ENCODE measurements at places on chromosomes 12 and 14.

- DNase-seq: no peak
Measured at GRCh38 chr12:81128930-81129554, 51.2 kb downstream of the ACSS3 start.

GRCh38 chr14:77275601-77276017, 4.6 kb upstream of the NGB start:
- no peak for DNase-seq

DNA sequence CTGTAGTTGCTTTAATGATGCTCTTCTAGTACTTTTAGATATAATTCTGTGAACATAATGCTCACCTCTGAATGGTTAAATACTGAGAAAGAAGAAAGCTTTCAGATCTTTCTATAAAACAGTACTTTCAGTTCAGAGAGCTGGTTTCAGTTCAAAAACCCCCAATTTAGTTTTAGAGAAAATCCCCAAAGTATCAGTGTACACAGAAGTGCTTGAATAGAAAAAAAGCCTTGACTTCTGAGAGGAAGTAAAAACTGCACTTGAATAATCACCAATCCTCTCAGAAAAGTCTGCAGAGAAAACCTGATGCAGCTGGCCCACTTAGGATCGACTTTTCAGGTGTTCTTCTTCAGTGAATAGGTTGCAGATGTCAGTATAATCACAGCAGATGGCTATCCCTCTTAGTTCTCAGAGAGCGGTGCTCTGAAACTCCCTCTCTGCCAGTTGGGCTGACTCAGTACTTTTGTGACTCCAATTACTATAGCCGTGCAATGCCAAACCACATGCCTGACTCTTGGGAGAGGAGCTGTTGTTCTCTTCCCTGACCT, 616.3 kb downstream of the LRFN5 start:
- DNase-seq: no peak

DNA sequence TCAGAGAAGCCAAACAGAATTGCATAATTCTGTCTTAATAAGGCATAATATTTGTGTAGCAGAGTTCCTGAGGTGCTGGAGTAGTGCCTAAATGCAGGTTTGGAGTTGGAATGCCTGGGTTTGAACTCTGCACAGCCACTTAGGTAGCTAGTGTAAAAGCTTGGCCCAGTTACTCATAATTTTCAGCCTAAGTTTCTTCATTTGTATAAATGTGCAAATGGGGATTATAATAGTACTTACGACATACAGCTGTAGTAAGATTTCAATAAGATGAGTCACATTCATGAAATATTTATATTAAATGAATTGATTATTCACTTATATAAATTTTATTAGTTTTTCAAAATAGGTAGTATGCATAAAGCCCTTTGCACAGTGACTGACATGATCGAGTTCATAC, 175.8 kb downstream of the DERA start:
- DNase-seq: no peak

GRCh38 chr12:127043731-127044130, 1223.2 kb upstream of the TMEM132C start:
- DNase-seq: no peak

- no peak for DNase-seq
Measured at GRCh38 chr14:104996483-104996882, 10.9 kb downstream of the CLBA1 start.

GRCh38 chr12:1844223-1844622, 23.9 kb downstream of the LRTM2 start:
- no peak for DNase-seq

DNA sequence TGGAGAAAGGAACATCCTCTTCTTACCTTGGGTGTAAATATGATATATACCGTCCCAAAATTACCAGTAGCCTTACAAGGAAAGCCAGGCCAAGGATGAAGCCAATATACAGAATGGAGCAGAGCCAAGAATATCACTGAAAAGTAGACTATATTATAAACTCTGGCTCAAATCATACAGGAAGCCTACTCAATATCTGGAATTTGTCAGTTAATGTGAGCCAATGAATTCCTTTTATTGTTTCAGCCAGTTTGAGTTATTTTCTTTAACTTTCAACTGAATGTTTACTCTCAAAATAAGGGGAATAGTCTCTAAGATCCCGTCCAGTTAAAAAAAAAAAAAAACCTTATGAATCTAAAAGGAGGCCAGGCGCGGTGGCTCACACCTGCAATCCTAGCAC, 9.8 kb upstream of the DENND5B start:
- no peak for DNase-seq

DNA sequence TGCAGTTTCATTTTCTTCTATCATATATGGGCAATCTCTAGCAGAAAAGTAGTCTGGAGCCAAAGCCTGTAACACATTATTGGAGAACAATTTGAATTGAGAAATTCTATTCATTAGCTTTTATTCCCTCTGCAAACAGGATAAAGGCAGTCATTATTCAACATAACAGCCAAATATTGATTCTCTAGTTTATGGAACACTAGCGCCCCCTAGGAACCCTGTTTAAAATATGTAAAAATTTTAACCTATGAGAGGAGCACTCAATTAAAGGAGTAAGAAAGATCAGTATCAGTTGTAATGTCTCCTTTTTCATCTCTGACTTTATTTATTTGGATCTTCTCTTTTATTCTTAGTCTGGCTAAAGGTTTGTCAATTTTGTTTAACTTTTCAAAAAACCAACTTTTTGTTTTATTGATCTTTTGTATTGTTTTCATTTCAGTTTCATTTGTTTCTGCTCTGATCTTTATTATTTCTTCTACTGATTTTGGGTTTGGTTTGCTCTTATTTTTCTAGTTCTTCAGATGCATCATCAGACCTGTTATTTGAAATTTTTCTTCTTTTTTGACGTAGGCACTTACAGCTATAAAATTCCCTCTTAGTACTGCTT, 4.8 kb upstream of the LMNTD1 start:
- no peak for DNase-seq

GRCh38 chr12:24222968-24223367, 273.5 kb upstream of the SOX5 start:
- DNase-seq: no peak

DNA sequence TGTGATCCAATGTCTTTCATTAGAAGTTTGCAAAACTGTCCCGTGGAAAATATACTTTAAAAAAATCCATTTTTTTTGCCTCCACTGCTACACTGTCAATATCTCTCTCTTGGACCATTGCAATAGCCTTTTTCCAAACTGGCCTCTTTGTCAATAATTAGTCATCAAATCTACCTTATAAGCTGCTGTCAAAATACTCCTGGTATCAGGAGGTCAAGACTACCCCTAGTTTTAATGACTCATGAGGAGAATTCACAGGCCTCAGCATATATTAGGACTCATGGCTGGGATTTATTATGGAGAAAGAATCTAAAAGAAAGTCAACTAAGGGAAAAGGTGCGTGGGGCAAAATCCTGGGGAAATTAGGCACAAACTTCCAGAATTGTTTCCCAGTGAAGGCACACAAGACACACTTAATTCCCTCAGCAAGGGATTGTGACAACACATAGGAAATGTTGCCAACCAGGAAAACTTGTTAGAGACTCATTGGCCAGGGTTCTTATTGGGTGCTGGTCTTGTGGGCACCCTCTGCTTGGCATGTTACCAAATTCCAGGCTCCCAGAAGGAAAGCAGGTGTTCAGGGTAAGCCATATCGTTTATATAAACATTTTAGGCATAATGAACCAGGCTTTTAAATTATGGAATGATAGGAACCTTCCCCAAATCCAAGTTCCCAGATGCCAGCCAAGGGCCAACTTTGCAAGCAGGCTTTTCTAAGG, 56.1 kb downstream of the TMEM117 start:
- DNase-seq: no peak

DNA sequence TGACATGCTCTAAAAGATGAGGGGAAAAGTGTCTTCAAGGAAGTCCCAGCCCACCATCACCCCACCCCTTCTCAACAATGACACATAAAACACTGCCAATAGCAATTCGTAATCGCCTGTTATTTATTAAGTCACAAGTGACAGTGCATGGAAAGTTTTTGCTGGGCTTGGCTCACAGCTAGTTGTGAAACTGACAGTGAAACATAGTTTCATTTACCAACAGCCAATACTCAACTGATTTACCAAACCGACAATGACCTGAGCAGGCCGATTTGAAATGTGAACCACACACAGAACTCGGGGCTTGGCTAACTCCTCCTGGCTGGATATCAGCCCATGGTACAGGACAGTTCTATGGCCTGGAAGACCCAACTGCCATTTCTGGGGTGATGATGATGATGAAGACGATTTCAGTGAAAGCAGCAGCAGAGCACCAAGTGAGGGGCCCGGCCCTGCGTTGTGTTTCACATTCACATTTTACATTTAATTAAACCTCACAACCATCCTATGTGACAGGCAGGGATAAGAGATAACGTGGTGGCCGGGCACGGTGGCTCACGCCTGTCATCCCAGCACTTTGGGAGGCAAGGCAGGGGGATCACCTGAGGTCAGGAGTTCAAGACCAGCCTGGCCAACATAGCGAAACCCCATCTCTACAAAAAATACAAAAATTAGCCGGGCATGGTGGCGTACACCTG, 42.7 kb downstream of the CAMKK2 start:
- DNase-seq: no peak

GRCh38 chr14:60968099-60968498, 12.8 kb downstream of the TRMT5 start:
- no peak for DNase-seq

DNA sequence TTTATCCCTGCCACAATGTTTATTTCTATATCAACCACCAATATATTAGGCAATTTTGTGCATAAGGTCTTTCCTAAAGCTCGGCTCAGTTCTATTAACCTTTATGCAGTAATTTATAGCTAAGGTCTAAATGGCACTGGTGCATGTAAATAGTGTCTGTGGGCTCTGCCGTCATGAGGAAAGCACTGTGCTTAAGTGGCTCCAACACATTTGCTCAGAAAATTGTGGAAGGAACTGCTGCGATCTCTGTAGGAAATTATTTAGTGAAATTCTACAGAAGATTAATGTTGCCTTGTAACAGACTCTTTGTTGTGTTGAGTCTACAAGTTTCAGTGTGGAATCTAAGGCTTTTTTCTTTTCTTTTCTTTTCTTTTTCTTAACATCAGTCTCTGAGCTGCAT, 54.0 kb upstream of the EGLN3 start:
- DNase-seq: no peak

DNA sequence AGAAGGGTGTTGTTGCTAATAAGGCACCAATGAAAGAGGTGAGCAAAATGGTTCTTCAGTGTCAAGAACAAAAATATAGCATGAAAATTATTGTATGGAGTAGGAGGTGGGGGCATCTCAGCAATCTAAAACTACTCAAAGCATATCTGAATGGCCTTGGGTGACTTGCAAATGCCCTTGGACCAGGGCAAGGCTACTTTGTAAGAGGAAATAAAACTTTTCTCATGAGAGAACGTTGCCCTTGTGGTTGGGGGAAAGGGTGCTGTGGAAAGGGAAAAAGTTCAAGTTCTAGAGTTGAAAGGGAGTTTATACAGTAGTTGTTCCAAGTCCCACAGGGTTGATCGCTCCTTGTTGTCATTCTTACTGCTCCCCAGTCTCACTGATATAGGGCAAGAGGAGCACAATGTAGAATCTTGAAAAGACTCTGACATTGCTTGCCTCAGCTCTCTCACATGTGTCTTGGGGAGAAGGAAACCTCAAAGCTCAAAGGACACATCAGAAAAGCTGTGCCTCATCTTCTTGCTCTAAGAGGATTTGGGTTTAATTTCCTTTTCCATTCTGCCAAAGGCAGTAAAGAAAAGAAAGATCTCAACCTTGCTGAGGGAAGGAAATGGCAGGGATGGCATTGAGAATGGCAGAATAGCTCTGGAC, 270.5 kb downstream of the DUSP6 start:
- DNase-seq: no peak

- DNase-seq: peak; percentile 84
Measured at GRCh38 chr14:106790189-106791036, 1264.0 kb downstream of the TMEM121 start.

DNA sequence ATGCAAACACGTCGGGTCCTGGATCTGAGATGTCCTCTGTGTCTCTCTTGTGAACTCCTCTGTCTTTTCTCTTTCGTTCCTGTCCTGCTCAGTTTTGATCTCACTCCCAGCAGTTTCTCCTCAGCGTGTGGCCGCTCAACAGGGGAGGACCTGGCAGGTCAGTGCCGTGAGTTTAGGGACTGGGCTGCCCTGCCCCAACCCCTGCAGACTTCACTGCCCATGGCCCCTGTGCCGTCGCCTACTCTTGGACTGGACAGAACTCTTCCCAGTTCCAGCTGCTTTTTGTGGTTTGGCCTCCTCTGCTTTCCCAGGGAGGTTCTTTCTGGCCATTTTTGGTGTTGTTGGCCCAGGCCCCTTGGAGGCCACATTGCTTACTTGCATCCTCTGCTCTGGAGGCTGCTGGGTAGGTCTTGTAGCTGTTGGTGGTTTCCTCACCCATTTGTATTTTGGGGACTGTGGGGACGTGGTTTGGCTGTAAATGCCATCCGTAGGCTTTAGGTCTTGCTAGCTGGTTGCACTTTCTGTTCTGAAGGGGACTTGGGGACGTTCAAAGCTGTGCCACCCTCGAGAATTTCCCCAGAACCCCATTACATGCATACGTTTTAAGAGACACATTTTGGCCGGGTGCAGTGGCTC, 20.0 kb upstream of the DNAH10 start:
- no peak for DNase-seq

DNA sequence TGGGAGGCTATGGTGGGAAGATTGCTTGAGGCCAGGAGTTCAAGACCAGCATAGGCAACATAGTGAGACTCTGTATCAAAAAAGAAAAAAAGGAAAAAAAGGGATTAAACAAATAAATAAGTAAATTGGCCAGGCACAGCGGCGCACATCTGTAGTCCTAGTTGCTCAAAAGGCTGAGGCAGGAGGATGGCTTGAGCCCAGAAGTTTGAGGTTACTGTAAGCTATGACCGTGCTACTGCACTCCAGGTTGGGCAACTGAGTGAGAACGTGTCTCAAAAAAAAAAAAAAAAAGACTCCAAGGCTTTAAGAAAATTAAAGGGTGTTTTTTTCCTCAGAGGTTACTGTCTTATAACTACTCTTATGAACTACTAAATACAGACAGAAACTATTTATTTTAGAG, 11.7 kb downstream of the BEST3 start:
- no peak for DNase-seq

DNA sequence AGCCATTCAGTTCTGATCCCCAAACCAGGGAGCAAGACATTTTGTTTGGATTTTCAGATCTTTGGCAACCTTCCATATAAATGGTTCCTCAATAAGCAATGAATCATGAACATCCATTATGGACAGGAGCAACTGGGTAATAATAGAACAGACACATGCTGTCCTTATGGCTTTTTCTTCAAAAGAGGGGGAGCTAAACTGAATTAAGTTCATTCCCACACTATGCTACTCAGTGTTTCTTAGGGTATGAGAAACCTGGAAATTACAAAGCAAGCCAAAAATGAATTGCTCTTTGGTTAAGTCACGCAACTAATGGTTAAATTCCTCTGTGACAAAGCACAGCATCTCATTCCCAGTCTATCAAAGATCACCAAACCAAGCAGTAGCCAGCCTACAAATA, 51.0 kb downstream of the PTGER2 start:
- DNase-seq: no peak

DNA sequence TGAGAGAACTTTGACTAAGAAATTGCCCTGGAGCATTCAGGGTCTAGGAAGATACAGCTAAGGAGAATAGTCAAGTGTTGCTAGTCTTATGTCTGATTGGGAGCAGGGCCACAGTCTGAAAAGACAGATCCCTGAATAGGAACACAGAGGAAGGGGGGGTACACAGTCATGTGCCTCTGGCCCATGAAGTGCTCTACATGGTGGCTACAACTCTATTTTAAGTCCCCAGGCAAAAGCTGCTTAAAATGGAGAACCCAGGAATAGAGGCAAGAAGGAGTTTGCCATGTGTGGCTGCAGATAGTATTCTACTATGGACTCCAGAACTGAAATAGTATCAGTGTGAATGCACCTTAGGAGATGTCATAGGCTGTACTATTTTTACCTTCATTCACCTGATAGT, 118.0 kb upstream of the NPAS3 start:
- no peak for DNase-seq

Data from stimulated activated CD4-positive, alpha-beta T cell treated with anti-CD3 and anti-CD28 coated beads, Interleukin-2, amount 100 ng/mL, for 24 hours (primary cell).